Gastroesophageal sphincter (tissue), 4 donors: ENCODE measurements at places on chromosomes 3 and 15. TPM values are rescaled to one million over a fixed set of nuclear protein-coding genes. Genes with fewer than 3 reads are reported as not detected.
A peak's percentile ranks its signal among the peaks of the same experiment; 100 is the strongest.

Gene AQP9
- total RNA-seq, result not detected

Gene PHC3
- total RNA-seq, result 45.2 TPM

Gene RASL12
- total RNA-seq, result 208 TPM

- ATAC-seq, result peak; percentile 29
- peak overlapping the region; percentile 76 for H3K27ac ChIP-seq
- no peak overlapping the region for H3K4me3 ChIP-seq
- no peaks in the 10 kb centered on the region for H3K36me3 ChIP-seq
- no peaks in the 10 kb centered on the region for H3K27me3 ChIP-seq
Observed at GRCh38 chr3:8490079-8490552, 11.5 kb upstream of the LMCD1 start.

- H3K36me3 ChIP-seq, result no peaks in the 10 kb centered on the region
- H3K4me3 ChIP-seq, result no peak overlapping the region
- no peak for ATAC-seq
- H3K4me1 ChIP-seq, result peaks cover 25% of the 10 kb centered on the region
- peak overlapping the region; percentile 57 for H3K27ac ChIP-seq
Observed at GRCh38 chr3:4771243-4771642, 208.0 kb upstream of the BHLHE40 start.

DNA sequence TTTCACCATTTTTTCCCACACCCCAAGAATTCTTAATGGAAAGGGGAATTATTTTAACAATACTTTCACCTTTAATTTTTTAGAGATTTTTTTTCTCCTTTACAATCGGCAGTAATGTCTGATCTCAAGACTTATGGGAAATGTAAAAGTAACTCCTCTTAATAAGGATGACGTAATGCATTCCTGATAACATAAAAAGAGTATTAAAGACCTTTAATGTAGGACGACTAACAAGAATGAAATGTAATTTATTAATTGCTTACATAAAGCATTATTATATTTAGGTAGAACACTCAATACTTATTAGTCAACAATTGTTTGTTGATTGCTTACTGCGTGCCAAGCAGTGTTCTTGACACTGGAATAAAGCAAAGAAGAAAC lies 416.8 kb upstream of the NAALADL2 start:
- H3K27ac ChIP-seq, result peak overlapping the region; percentile 99
- no peak for ATAC-seq
- no peaks in the 10 kb centered on the region for H3K27me3 ChIP-seq
- peak overlapping the region; percentile 87 for H3K4me3 ChIP-seq

Gene COLQ
- 0.57 TPM for total RNA-seq

DNA sequence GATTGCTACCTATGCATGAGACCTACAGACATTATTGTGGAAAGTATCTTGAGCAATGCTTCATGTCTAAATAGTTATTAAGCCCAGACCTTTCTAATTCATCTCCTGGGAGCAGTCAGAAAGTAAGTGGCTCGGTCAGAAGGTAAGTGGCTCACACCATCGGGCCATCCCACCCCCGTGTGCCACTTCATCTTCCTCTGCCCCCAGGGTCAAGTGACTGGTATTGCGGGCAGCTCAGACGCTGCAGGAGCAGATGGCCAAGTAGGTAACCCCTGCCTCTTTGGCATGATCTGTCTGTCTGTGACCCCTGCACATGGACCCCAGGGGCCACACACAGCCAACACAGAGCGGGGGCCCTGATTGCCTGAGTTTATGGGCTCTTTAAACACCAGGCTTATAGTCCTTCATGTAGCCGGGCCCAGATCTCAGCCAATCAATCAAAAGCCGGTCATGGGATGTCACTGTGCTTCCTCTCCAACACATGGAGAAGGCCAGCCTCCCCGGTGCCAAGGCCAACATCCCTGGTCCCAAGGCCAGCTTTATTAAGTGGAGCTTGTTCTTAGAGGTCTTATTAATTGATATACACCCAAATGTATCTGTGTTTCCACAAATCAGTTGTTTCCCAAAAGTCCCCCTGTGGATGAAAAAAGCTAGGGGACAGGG lies 42.9 kb downstream of the LARP6 start:
- no peak overlapping the region for H3K27ac ChIP-seq
- no peaks in the 10 kb centered on the region for H3K36me3 ChIP-seq
- no peak overlapping the region for H3K4me3 ChIP-seq
- ATAC-seq, result no peak

DNA sequence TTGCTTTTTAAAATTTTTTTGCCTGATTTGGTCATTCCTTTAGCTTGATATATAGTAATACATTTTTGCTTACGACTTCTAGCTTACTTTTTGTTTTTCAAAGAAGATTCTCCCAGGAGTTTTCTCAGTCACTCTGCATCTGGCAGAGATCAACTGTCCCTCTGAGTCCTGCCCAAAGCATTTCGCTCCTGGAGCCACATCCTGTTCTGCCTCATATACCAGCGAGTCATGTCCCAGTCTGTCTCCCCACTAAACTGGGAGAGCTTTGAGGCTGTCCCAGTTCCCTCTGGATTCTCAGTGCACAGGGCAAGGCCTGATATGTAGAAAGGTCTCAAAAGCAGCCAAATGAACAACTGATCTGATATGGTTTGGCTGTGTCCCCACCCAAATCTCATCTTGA lies 326.3 kb downstream of the ARRDC4 start:
- no peak overlapping the region for H3K27ac ChIP-seq
- H3K36me3 ChIP-seq, result no peaks in the 10 kb centered on the region
- no peak overlapping the region for H3K4me3 ChIP-seq
- ATAC-seq, result no peak

GRCh38 chr15:65785151-65785550 lies 6.9 kb downstream of the DENND4A start:
- H3K4me3 ChIP-seq, result no peak overlapping the region
- H3K27ac ChIP-seq, result no peak overlapping the region
- no peaks in the 10 kb centered on the region for H3K27me3 ChIP-seq

GRCh38 chr3:100423611-100424010 lies 22.3 kb downstream of the LNP1 start:
- no peaks in the 10 kb centered on the region for H3K36me3 ChIP-seq
- no peaks in the 10 kb centered on the region for H3K27me3 ChIP-seq
- no peak overlapping the region for H3K27ac ChIP-seq
- H3K4me1 ChIP-seq, result no peaks in the 10 kb centered on the region
